Stimulated activated CD8-positive, alpha-beta memory T cell treated with anti-CD3 and anti-CD28 coated beads, Interleukin-4, amount 100 ng/mL, for 4 hours (primary cell): ENCODE measurements at places on chromosomes 12 and 14.

- no peak for DNase-seq
Measured at GRCh38 chr12:57522887-57523705, 472 bp downstream of the MBD6 start.

DNA sequence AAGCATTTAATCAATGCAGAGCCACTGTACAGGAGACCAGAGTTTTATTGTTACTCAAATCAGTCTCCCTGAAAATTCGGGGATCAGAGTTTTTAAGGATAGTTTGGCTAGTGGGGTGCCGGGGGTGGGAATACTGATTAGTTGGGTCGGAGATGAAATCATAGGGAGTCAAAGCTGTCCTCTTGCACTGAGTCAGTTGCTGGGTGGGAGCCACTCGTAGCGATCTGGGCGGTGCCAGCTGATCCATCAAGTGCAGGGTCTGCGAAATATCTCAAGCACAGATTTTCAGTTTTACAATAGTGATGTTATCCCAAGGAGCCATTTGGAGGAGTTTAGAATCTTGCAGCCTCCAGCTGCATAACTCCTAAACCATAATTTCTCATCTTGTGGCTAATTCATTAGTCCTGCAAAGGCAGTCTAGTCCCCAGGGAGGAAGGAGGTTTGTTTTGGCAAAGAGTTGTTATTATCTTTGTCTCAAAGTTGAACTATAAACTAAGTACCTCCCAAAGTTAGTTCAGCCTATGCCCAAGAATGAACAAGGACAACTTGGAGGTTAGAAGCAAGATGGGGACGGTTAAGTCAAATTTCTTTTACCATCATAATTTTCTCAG, 169.4 kb upstream of the PLEKHG7 start:
- no peak for DNase-seq

DNA sequence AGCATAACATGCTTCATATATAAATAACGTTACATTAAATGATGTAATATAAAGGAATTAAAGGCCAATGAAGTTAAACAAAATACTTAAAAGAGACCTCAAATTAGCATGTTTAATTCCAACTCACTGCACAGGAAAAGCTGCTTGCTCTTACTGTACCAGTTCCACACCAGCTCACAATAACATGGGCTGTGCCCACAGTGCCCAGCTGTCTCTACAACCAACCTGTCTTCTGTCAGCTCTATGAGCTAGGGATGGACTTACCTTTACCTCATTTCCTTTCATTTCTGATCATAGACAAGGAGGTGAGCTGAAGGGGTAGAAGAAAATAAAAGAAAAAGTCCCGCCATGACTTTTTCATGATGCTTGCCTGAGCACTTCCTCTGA, 64.8 kb downstream of the NKX2-1 start:
- DNase-seq, result no peak

GRCh38 chr14:37091651-37092050, 80.8 kb downstream of the SLC25A21 start:
- DNase-seq, result no peak

GRCh38 chr14:64625386-64626232, 75.8 kb downstream of the PPP1R36 start:
- no peak for DNase-seq

DNA sequence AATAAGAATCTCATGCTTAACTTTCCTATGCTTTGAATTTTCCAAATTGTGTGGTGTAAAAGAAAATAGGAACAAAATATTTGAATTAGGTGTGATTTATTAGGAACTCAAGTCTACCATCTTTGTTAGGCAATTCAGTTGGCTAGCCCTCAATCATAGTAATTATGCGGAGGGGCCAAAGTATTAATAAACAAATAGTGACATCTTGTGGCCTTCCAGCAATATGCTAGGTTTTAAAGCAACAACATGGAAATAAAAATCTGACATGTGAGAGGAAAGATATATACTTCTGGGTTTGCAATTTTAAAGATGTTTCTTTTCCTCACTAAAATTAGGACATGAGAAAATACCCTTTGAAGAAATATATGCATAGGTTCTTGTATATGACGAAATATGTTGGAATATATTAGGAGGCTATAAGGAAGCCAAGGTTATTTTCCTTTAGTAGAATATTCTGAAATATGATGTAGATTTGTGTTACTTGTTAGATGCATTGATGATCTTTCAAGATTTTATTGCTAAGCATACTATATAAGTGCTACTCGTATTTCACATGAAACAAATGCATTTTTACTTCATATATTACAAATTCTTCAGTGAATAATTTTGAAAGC, 200.4 kb downstream of the PTPRO start:
- no peak for DNase-seq

DNA sequence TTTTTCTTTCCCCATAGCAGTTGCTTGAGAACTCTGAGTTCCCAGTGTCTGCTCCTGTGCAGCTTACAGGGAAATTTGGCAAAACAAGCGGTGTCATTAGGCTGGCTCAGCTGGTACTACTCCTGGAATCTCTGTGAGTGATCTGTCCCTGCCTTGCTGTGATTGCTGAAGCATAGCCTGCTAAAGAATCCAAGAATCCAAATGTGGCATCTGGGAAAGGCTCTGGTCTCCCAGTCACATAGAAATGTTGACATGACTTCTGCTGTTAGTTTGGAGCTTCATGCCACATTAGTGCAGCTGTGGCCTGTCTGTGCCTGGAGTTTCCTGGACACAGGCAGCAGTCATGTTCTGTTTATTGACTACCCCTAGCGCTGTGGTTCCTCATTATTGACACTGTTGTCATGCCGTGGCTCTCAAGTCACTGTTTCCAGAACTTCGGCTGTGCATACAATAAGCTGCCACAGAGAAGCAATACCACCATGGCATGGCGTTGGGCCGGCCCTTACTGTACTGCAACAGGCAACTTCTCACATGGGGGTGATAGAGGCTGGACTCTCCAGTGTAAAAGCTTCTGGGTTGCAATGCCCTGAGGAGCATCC, 166.8 kb downstream of the MYRFL start:
- DNase-seq, result no peak

GRCh38 chr12:6458281-6459003, 6.6 kb downstream of the TAPBPL start:
- DNase-seq, result no peak

GRCh38 chr12:51368640-51369517, 22.3 kb downstream of the GALNT6 start:
- DNase-seq, result peak; percentile 60
